ENCODE measurements at places on chromosomes 6 and 20. TPM values are rescaled to one million over a fixed set of nuclear protein-coding genes. Genes with fewer than 3 reads are reported as not detected.

DNA sequence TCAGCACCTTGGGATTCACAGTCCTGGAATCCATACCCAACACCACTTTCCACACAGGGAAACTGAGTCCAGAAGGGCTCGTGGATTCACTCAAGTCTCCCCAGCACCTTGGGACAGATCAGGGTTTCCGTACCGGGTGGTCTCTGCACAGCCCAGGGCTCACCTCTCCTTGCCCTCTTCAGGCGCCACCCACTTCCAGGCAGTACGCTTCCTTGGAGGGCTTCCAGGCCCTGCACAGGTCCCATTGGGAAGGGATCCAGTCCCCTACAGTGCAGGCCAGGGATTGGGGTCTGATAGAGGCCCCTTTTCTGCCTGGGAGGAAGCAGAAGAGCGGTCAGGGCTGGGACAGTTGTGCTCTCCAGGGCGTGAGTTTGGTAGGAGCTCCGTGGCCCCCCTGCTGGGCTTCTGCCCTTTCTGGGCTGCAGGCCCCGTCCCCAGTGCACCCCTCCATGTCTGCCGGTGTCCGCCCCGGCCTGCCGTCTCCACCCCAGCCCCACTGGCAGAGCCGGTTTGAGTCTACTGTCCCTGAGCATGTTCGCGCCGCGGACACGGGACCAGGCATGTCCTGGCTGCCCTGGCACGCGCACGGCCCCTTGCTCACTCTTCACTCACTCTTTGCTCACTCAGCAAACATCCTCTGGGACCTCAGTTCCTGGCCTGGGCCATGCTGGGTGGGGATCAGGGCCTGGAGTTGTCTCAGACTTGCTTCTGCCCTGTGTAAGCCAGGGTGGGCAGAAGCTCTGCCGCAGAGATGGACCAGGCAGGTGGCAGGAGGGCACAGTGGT is 12.6 kb downstream of the SRC start:
- no peaks in the 10 kb centered on the region for H3K27me3 ChIP-seq
- no peak overlapping the region for H3K27ac ChIP-seq
- no peak for DNase-seq
- H3K36me3 ChIP-seq: no peaks in the 10 kb centered on the region

- H3K4me3 ChIP-seq: no peak overlapping the region
- H3K36me3 ChIP-seq: no peaks in the 10 kb centered on the region
- no peaks in the 10 kb centered on the region for H3K27me3 ChIP-seq
Measured at GRCh38 chr20:57200882-57201695, 65.4 kb downstream of the BMP7 start.

GRCh38 chr6:6287415-6287814 is 33.0 kb downstream of the F13A1 start:
- H3K4me1 ChIP-seq: no peaks in the 10 kb centered on the region
- H3K4me3 ChIP-seq: no peak overlapping the region
- H3K36me3 ChIP-seq: no peaks in the 10 kb centered on the region
- H3K27me3 ChIP-seq: no peaks in the 10 kb centered on the region
- no peak overlapping the region for H3K27ac ChIP-seq
- DNase-seq: no peak

- no peak for DNase-seq
- peaks cover 85% of the 10 kb centered on the region for H3K4me1 ChIP-seq
- no peaks in the 10 kb centered on the region for H3K27me3 ChIP-seq
- H3K4me3 ChIP-seq: peak overlapping the region; percentile 96
- peaks cover 4% of the 10 kb centered on the region for H3K36me3 ChIP-seq
Measured at GRCh38 chr6:32845384-32845884, 1.6 kb upstream of the PSMB8 start.

DNA sequence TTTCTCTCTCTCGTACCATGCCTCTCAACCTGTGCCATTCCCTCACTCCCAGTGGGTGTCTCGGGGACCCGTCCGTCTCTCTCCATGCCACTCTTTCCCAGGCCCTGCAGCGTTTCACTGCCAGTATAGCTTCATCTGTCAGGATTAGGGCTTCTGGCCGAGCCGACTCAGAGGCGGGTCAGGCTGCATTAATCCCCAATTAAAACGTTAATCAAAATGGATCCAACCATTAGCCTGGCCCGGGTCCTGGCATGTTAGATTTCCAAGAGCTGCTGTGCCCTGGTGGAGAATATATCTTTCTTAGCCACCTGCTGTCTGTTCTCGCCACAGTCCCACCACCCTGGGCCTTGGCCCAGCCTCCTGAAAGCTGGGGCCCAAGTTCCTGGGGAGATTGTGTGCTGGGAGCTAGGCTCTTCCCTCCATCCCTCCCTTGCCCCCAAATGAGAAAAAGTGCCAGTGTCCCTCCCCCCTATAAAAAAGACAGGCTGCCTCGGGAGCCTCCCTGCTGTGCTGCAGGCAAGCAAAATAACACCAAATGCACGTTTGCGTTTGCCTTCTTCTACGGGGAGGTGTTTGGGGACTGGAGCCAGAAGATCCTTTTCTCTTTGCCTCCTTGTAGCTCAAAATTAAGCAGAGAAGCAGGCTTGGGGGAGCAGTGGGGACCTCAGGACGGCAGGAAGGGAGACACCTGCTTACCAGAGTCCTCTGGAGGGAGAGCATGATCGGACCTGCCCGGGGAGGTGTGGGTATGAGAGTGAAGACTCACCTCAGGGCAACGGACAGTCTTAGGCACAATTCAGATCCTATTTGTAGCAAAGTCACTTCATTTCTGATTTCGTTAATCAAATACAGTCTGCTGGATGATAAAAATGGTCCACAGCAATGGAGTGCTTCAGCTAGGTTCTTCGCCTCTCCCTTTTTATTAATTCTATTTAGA is 3.0 kb downstream of the KCNG1 start:
- no peak for DNase-seq
- H3K27me3 ChIP-seq: peaks cover 33% of the 10 kb centered on the region
- no peak overlapping the region for H3K27ac ChIP-seq
- H3K4me3 ChIP-seq: no peak overlapping the region
- H3K36me3 ChIP-seq: no peaks in the 10 kb centered on the region
- H3K4me1 ChIP-seq: peaks cover 4% of the 10 kb centered on the region

- DNase-seq: no peak
- no peaks in the 10 kb centered on the region for H3K36me3 ChIP-seq
- H3K4me1 ChIP-seq: no peaks in the 10 kb centered on the region
- H3K27me3 ChIP-seq: no peaks in the 10 kb centered on the region
- no peak overlapping the region for H3K4me3 ChIP-seq
- no peak overlapping the region for H3K27ac ChIP-seq
Measured at GRCh38 chr6:54284161-54284860, 23.9 kb upstream of the TINAG start.

DNA sequence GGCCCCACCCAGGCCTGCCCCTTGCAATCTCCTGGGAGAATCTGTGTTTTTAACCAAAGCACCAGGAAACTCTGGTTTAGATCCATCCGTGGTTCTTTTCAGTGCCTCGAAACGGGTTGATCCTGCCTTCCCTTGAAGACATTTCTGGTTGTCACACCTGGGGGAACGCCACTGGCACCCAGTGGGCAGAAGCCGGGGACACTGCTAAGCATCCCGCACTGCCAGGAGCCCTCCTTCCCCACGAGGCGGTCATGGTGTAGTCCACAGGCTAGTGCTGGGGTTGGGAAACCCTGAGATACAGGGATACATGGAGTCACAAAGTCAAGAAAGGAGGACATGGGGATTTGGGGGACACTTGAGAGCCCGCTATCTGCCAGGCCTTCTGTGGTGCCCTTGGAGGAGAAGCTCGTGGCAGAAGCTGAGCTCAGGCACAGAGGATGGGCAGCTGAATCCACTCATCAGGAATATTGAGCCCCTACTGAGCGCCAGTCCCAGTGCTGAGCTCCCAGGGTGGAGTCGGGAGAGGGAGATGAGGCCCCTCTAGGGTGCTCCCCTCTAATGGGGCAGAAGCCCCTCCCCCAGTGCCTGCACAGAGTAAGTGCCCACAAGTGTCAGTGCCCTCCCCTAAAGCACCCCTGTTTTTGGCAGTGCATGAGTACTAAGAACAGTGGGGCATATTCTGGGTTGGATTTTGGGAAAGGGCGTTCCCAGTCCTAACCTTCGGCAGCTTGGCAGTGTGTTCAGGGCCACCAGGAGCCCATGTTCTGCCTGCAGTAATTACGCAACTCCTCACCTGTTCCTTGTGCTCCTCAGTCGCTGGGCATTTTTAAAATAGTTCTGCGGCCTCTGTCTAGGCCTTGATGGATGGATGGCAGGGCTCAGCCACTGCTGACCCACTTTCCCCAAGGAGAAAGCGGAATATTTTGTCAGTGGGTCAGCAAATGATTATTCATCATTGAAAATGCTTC is 25.6 kb upstream of the PHACTR3 start:
- H3K27ac ChIP-seq: no peak overlapping the region
- H3K36me3 ChIP-seq: no peaks in the 10 kb centered on the region
- no peaks in the 10 kb centered on the region for H3K4me1 ChIP-seq
- no peak for DNase-seq

DNA sequence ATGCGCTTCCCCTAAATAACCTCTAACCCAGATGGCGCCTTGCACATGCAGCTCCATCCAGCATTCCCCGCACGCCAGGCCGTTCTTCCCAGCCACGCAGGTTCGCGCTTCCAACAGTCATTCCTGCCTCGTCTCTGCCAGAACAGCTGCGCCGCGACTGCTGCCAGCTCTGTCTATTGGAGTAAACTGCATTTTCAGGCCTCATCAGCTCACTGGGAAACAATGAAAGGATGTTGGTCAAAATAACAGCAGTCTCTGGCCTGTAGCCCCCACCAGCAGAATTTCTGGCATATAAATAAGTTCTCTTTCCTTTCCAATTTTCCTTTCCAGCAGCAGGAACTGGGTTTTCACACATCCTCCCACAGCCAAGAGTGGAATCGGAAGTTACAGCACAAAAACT is 14.6 kb downstream of the NRSN1 start:
- no peaks in the 10 kb centered on the region for H3K4me1 ChIP-seq
- no peak overlapping the region for H3K27ac ChIP-seq
- H3K4me3 ChIP-seq: no peak overlapping the region

DNA sequence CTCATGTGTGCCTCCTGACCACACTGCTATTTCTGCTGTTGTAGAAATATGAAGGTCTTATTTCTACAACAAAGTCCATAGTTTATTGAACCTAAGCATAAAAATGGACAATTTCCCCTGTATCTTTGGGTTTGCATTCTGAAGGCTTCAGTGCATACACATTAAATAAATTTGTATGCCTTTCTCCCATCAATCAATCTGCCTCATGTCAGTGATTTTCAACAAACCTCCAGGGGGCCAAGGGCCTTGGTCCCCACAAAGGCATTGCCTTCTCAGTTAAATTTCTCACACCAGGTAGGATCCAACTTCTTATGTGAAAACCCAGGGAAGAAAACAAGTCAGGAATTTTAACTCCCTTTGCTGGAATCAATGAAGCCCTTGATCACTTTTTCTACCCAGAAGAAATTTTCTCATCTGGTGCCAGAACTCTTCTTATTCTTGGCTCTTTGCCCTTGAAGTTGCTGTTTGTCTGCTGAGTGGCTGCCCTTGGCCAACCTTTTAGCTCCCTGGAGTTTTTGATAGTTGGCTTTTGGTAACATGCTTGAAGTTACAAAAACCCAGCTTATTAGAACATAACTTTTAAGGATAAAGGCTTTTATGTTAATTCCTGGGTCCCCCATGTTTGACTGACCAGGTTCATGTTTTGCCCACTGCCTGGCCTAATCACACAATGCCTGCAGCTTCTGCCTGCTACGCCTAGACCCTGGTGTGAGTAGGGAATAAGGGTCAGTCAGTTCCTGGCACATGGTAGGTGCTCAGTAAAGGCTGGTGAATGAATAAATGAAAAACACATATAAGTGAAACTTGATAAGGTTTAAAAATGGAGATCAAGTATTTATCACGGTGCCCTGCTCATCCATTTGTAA is 37.0 kb downstream of the SHLD1 start:
- H3K27ac ChIP-seq: no peak overlapping the region
- H3K4me3 ChIP-seq: no peak overlapping the region
- DNase-seq: peak; percentile 19
- no peaks in the 10 kb centered on the region for H3K27me3 ChIP-seq

DNA sequence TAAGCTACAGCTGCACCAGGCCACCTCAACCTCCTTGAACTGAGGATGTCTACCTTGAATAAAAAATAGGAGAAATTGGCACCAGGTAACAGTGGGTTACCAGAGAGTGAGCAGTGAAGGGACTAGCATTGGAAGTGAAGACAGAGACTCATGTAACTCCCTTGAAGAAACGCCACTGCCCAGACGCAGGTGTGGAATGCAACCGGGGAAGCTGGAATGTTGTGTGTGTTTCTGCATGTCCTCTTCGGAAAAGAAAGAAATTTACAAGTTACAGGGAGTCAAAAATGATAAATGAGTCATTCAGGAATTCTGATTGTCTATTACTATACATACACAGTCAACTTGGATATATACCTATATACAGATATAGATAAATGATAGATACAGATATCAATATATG is 514.7 kb upstream of the AGPAT4 start:
- H3K36me3 ChIP-seq: no peaks in the 10 kb centered on the region
- no peak overlapping the region for H3K27ac ChIP-seq
- DNase-seq: no peak

DNA sequence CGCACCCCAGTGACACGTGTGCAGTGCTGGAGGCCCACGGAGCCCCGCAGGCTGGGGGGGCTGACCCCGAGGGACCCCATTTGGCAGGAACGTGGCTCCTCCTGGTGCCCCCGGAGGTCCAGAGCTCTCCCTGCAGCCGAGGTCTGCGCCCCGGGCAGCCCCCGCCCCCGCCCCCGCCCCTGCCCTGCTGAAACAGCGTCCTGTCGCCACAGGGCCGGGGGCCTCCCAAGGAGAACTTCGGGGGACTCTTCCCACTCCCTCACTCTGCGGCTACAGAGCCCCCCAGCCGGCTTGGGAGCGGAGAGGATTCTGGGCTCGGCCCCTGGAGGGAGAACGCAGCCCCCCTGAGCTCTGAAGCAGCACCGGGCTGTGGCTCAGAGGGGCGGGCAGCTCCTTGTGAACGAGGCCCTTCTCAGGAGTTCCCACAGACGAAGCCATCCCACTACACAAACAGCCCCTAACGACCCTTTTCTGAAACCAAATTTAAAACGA is 115.2 kb downstream of the DLL1 start:
- H3K27ac ChIP-seq: no peak overlapping the region
- H3K4me1 ChIP-seq: peaks cover 8% of the 10 kb centered on the region
- H3K27me3 ChIP-seq: no peaks in the 10 kb centered on the region
- DNase-seq: no peak
- H3K4me3 ChIP-seq: no peak overlapping the region

DNA sequence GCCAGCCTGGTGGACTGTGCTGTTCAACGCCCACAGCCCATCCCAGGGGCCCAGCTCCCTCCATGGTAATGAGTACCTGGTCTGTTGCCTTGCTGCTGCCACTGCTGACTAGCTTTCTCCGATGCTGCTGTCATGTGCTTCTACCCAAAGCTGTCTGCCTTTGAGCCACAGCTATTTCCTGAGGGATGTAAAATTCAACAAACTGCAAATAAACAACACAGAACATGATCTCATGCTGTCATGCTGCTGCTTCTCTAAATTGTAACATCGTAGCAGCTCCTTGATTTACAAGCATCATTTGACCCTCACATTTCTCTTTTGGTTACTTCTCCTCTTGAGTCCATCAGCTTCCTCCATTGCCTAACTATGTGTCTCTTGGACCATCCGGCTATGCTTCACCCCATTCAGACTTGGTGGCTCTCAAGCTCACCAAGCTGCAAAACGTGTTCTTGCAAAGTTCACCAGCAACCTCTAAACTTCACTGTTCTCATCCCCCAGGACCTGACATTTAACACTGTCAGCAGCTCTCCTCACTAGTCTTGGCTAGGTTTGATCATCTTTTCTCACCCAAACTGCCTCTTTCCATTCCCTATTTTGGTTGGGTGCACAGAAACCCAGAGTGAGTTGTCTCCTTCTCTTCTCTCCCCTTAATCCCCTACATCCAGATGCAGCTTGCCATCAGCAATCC is 54.6 kb downstream of the FYN start:
- H3K27ac ChIP-seq: no peak overlapping the region
- H3K27me3 ChIP-seq: no peaks in the 10 kb centered on the region
- no peak for DNase-seq
- no peak overlapping the region for H3K4me3 ChIP-seq
- H3K4me1 ChIP-seq: peaks cover 32% of the 10 kb centered on the region

NDUFAF4 gene
- 29.0 TPM for total RNA-seq

CGA gene
- total RNA-seq: not detected

Data from left lung (tissue), 14 donors.